Stimulated activated CD8-positive, alpha-beta memory T cell treated with anti-CD3 and anti-CD28 coated beads, Interleukin-15, amount 100 ng/mL, for 1 hour (primary cell): ENCODE measurements at places on chromosomes 12 and 14.

GRCh38 chr12:46370380-46370734 lies 2.2 kb downstream of the SLC38A2 start:
- no peak for DNase-seq

- DNase-seq, result no peak
These were observed 108.8 kb downstream of the KITLG start for GRCh38 chr12:88471331-88472045.

GRCh38 chr14:62691647-62692489 lies 353.4 kb downstream of the KCNH5 start:
- no peak for DNase-seq

DNA sequence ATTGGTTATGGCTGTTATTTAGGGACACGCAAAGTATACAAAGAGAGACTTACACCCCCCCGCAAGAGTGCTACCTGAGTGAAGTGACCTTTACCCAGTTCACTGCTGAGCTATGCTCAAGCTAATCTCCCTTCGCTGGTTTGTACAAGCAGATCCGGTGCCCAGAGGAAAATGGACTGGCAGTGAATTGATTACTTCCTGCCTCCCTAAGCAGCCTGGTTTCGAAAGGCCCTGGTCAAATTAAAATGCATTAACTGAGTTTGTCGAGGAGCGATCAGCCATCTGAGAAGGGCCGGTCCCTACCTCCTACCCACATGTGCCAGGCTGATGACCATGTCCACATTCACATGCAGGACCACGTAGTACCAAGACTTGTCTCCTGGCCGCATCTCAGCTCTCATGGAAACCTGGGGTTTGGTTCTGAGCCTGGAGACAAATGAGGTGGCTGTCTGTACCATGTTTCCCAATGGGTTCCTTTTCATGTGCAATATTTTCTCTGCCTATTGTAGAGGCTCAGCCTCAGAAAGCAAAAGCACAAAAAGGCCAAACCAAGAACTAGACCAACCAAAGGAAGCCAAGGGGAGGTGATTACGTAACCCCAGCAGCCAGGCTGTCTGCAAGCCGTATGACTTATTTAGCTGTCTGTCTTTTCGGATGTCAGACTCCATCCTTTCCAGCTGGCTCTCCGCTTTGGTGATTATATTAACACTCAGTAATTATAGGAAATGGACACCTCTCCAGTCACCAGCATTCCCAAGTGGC lies 284.7 kb upstream of the PWP1 start:
- DNase-seq, result no peak

- no peak for DNase-seq
These were observed 231.6 kb downstream of the CACNA1C start for GRCh38 chr12:2284321-2284813.

- DNase-seq, result no peak
These were observed 9.0 kb downstream of the TPH2 start for GRCh38 chr12:71947645-71948105.

DNA sequence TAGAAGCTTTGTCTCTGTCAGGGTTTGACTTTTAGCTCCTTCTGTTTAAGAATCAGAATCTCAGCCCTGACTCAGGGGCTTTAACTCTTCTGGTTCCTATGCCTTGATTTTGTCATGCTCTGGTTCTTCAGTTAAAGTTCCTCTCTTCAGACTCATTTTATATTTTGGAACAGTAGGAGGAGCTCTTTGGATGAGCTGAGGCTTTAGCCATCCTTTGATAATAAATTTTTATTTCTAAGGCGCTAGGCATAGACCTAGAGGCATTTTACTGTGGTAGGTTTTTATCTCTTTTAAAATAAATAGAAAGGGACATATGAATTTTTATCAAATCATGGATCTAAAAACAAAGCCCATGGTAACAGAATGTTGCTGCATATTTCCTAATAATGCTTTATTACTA lies 51.7 kb downstream of the ATP23 start:
- DNase-seq, result no peak
